ENCODE measurements at places on chromosomes 11 and 22. TPM values are rescaled to one million over a fixed set of nuclear protein-coding genes. Genes with fewer than 3 reads are reported as not detected.

The CCDC116 gene
- total RNA-seq = 1.2 TPM

The OR52N2 gene
- total RNA-seq = not detected

The MPZL2 gene
- total RNA-seq = not detected

The NAV2 gene
- 14.1 TPM for total RNA-seq

The C22orf31 gene
- total RNA-seq = not detected

The SLCO2B1 gene
- not detected for total RNA-seq

The MPPED2 gene
- total RNA-seq = 3.2 TPM

DNA sequence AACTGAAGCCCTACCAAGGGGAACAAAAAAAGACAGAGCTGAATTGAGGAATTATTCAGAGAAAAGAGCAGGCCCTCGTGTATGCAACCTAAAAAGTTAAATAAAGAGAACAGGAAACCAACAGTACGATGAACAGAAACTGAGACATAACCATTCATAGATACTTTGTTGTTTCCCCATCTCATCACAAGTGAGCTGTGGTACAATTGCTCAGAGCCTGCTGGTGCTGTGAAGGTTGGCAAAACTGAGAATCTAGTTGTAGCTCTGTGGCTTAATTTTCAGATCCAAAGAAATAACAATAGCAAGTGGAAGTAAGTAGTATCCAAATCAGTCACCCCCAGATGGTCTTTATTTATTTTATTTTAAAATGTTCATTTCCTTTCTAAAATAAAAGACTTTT is 37.7 kb upstream of the BLID start:
- no peaks in the 10 kb centered on the region for H3K27me3 ChIP-seq
- H3K4me1 ChIP-seq = peaks cover 59% of the 10 kb centered on the region
- no peak for DNase-seq
- H3K36me3 ChIP-seq = no peaks in the 10 kb centered on the region
- H3K27ac ChIP-seq = no peak overlapping the region

DNA sequence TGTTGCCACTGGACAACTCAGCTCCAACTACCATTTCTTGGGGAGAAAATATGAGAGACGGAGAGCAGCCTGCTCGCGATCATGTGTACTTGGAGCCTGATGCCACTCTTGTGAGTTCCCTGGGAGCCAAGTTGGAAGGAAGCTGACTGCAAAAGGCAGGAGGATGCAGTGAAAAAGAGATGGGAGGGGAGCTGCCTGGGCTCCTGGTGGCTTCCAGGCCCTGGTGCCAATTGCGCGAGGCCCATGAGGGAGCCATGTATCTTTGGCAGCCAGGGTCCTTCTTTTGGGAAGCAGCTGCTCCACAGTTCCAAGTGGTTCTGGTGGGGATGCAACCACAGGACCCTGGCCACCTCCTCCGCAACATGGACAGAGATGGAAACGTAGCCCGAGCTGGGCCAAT is 11.1 kb downstream of the C11orf91 start:
- H3K4me3 ChIP-seq = no peak overlapping the region
- H3K36me3 ChIP-seq = no peaks in the 10 kb centered on the region
- peaks cover 27% of the 10 kb centered on the region for H3K4me1 ChIP-seq
- DNase-seq = no peak
- H3K27ac ChIP-seq = no peak overlapping the region

DNA sequence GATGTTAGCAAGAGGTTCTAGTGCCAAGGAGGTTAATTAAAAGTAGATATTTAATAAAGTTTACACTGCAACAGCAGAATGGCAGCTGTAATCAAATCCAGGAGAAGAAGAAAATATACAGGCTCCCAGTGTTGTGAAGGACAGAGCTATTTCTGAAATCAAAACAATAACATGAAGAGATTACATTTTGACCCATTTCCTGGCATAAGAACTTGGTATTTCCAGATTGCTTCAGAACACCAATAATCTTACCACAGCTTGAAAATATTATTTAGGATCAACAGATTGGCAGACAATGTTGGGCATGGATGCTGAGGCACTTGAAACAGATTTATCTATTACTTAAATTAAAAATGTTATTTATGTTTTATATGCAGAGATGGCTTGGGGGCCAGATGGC is 692.5 kb downstream of the KCNA4 start:
- H3K36me3 ChIP-seq = no peaks in the 10 kb centered on the region
- H3K27me3 ChIP-seq = peaks cover 3% of the 10 kb centered on the region
- DNase-seq = no peak
- H3K4me1 ChIP-seq = no peaks in the 10 kb centered on the region
- no peak overlapping the region for H3K4me3 ChIP-seq
- no peak overlapping the region for H3K27ac ChIP-seq

DNA sequence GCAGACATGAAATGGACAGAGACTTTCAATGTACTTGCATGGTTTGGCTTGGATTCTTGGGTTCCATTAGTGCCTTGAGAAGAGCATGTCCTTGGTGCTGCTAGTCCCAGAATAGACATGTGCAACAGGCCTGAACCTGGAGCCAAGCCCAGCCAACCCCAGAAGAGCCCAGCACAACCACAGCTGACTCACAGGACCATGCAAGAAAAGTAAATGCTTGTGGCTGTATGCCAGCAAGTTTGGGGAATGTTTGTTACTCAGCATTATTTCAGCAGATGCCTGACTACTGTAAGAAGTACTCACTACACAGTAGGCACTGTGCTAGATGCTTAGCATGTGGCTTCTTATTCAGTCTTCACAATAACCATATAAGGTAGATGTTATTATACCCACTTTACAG is 39.2 kb upstream of the HMGXB4 start:
- H3K4me1 ChIP-seq = no peaks in the 10 kb centered on the region
- no peak for DNase-seq
- no peak overlapping the region for H3K4me3 ChIP-seq
- peaks cover 11% of the 10 kb centered on the region for H3K27me3 ChIP-seq
- H3K36me3 ChIP-seq = no peaks in the 10 kb centered on the region

The MAJIN gene
- total RNA-seq = not detected

- H3K27ac ChIP-seq = no peak overlapping the region
- no peaks in the 10 kb centered on the region for H3K36me3 ChIP-seq
- no peak for DNase-seq
- no peaks in the 10 kb centered on the region for H3K27me3 ChIP-seq
- no peak overlapping the region for H3K4me3 ChIP-seq
- H3K4me1 ChIP-seq = peaks cover 15% of the 10 kb centered on the region
These were observed 18.3 kb downstream of the CYTH4 start for GRCh38 chr22:37300551-37301017.

- no peak overlapping the region for H3K27ac ChIP-seq
- no peak for DNase-seq
- H3K4me3 ChIP-seq = no peak overlapping the region
- no peaks in the 10 kb centered on the region for H3K27me3 ChIP-seq
These were observed 345.4 kb downstream of the TENM4 start for GRCh38 chr11:79095424-79095823.

DNA sequence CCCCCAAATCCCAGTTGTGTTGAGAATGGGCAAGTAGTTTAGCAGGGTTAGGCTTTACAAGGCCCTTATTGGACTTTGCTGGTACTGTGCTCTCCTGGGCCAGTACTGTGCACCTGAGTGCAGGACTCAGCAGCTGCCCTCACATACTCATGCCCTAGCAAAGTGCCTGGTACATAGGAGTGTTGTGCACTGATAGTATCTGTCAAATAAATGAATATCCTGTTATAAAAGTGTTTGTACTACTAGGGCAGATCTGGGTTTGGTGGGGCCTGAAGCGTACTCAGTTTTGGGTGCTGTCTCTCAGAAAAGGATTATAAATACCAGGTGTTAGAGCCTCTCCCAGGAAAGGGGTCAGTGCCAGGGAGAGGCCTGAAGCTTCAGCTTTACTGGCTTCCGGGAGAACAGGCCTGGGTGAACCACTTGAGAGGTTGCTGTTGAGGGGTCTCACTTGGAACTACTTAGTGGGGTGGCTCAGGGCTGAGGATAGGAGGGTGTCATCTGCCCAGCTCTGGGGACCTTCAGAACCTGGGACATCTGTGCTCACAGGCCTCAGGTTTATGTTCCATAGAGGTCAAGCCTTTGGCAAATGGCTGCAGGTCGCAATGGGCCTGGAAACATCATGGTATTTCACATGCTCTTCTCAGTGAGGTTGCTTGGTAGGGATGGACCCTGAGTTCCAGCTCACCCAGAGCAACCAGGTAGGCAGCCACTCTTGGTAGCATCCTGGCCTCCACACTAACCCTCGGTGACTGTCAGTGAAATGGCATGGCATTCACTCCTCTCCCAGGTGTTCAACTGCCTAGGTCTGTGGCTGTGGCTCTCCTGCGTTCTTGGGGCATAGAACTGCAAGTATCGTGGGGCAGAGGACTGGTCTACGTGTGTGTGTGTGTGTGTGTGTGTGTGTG is 106.1 kb downstream of the ZBTB16 start:
- H3K27ac ChIP-seq = no peak overlapping the region
- DNase-seq = no peak
- no peaks in the 10 kb centered on the region for H3K27me3 ChIP-seq
- H3K4me1 ChIP-seq = peaks cover 89% of the 10 kb centered on the region
- H3K36me3 ChIP-seq = peaks cover 2% of the 10 kb centered on the region

The SLC17A6 gene
- 1.4 TPM for total RNA-seq

GRCh38 chr11:95671768-95672167 is 117.8 kb downstream of the FAM76B start:
- no peak for DNase-seq
- H3K27ac ChIP-seq = no peak overlapping the region
- no peaks in the 10 kb centered on the region for H3K4me1 ChIP-seq
- H3K27me3 ChIP-seq = no peaks in the 10 kb centered on the region
- H3K4me3 ChIP-seq = no peak overlapping the region
- no peaks in the 10 kb centered on the region for H3K36me3 ChIP-seq

- H3K27me3 ChIP-seq = no peaks in the 10 kb centered on the region
- H3K4me3 ChIP-seq = no peak overlapping the region
- DNase-seq = no peak
- peak overlapping the region; percentile 37 for H3K27ac ChIP-seq
- no peaks in the 10 kb centered on the region for H3K36me3 ChIP-seq
- H3K4me1 ChIP-seq = peaks cover 22% of the 10 kb centered on the region
These were observed 344.9 kb downstream of the SOX6 start for GRCh38 chr11:16011396-16011795.

- DNase-seq = no peak
- H3K27ac ChIP-seq = no peak overlapping the region
- no peaks in the 10 kb centered on the region for H3K36me3 ChIP-seq
- H3K4me1 ChIP-seq = peaks cover 41% of the 10 kb centered on the region
These were observed 16.5 kb upstream of the SHISAL1 start for GRCh38 chr22:44329179-44329796.

The MYBPC3 gene
- total RNA-seq = not detected

The MYO7A gene
- 2.1 TPM for total RNA-seq

DNA sequence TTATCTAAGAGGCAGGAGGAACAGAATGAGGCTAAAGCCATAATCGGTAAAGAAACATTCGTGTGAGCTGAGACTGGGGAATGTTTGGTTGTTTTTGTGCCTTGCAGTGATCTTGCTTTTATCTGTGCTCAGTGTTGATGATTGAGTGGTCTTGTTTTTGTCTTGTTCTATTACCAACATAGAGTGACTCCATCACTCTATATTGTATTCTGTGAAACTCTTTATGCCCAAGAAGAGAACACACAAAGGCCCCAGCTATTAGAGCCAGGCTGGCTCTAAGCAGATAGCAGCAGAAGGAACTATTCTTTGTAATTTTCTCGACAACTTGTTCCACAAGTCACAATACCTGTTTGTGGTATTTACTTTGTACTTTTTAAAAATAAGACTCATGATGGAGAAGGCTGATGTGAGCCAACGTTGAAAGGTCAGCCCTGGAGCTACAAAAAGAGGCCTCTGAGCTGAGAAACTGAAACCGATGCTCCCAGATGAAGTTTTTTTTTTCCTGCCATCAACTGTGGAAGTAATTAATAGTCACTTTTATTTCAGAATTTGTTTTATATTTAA is 68.4 kb downstream of the LARGE1 start:
- DNase-seq = no peak
- no peak overlapping the region for H3K4me3 ChIP-seq
- no peak overlapping the region for H3K27ac ChIP-seq
- no peaks in the 10 kb centered on the region for H3K27me3 ChIP-seq
- H3K36me3 ChIP-seq = no peaks in the 10 kb centered on the region

The LMO1 gene
- total RNA-seq = 1.5 TPM

GRCh38 chr11:84566671-84567070 is 1060.5 kb downstream of the DLG2 start:
- H3K27ac ChIP-seq = no peak overlapping the region
- H3K27me3 ChIP-seq = peaks cover 4% of the 10 kb centered on the region
- H3K4me3 ChIP-seq = no peak overlapping the region
- DNase-seq = no peak
- H3K36me3 ChIP-seq = no peaks in the 10 kb centered on the region

DNA sequence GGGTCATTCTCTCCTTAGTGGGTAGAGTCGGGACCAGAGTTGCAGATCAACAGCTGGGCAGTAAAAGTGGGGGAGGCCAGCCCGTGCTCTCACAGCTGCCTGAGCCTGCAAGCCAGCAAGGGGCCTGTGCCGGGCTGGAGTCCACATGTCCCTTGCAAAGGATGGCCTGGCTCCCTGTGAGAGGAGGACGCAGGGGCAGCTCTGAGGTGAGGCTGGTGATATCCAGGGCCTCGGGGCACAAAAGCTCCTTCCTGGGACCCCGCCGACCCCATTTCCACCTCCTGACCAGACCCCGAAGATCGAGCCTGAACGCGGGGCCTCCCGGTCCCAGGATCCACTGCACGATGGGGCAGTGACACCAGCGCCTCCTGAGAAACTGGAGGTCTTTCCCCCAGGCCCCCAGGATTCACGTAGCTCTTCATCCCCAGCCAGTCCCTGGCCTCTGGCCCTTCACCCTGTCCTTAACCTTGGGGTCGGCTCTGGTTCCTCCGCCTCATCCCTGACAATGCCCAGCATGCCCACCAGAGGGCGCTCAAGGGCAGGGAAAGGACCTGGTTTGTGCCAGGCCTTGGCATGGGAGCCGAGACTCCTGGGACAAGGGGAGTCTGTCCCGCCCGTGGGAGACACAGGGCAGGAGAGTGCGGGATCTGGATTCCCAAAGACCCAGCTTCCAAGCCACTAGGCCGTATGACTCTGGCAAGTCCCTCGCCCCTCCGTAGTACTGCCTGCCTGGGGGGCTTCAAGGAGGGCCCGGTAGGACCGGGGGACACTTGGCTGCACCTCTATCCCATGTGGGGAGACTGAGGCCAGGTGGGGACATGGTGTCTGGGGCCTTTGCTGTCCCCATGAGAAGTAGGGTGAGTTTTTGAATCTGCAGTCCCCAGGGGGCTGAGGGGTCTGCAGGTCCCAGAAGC is 17.8 kb upstream of the WNT7B start:
- peaks cover 4% of the 10 kb centered on the region for H3K4me1 ChIP-seq
- no peaks in the 10 kb centered on the region for H3K36me3 ChIP-seq
- no peak overlapping the region for H3K4me3 ChIP-seq
- H3K27ac ChIP-seq = no peak overlapping the region
- peak; percentile 99 for DNase-seq
